ENCODE measurements at places on chromosomes 4 and X.
A peak's percentile ranks its signal among the peaks of the same experiment; 100 is the strongest.

GRCh38 chr4:121069430-121069829 lies 2.9 kb downstream of the NDNF start:
- no peak for DNase-seq

DNA sequence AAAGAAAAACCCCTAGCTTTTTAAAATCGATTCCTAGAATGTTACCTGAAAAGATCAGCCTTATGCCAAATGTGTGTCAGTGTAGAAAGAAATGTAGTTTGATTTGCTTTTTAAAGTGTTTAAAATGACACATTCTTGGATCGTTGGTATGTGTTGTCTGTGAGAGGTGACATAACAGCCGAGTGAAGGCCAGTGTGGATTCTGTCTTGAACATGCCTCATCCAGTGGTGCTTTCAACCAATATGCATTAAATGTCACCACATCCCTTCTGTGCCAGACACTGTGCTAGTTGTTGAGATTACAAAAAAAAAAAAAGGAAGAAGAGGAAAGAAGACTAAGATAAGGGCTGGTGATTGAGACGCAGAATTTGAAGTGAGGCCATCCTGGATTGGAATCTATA lies 994.2 kb upstream of the TENM3 start:
- DNase-seq = no peak

DNA sequence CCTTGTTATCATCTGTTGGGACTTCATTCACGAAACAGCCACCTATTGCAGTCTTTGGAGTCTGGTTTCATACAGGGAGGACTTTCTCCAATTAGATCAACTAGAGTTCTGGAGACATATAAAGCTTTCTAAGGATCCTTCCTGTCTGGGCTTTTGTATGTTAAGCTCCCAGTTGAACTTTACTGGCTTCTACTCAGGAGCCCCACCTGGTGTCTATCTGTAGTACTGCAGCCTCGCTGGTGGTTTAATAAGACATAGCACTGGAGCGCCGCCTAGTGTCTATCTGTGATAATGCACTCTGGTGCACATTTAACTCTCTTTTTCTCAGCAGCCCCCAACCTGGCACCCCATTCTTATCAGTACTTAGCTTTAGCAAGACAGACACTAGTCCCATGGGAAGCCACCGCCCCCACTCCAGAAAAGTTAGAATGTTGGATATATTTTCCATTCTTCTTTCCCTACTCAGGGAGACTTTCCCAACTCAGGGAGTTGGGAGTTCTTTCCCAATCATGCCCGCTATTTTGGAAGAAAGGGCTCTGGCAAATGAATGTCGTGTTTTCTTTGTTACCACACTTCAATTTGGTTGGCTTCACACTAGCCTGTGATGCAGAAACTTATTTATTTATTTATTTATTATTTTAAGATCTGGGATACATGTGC lies 36.9 kb upstream of the SYTL4 start:
- DNase-seq = peak; percentile 99

DNA sequence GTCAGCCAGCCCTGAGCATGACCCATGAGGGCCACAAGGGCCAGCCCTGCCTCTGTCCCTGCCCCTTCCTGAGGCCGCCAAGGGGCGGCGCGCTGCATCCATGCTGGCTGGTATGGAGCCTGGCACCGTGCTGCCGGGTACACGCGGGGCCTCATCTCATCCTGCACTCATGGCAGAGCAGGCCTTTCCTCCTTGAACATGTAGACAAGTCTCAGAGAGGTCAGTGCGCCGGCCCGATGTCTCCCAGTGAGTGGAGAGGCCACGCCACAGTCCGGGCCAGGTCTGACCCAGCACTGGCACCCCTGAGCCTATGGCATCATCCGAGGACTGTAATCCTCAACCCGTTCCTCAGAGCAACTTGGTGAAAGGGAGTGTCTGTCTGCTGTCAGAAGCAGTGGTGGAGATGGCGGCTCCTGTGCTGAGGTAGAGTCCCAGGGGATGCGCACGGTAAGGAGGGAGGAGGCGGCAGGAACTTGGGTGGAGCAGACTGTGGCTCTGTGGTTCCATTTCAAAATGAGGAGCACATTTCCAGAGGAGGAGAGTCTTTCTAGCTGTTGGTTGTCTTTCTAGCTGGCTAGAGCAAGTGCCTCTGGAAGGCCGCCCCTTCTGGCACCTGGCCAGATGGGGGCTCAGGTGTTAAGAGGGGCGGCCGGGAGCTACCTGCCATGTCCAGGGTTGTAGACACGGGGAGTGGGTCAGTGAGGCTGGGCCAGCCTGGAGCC lies 32.8 kb downstream of the TRMT44 start:
- DNase-seq = no peak

DNA sequence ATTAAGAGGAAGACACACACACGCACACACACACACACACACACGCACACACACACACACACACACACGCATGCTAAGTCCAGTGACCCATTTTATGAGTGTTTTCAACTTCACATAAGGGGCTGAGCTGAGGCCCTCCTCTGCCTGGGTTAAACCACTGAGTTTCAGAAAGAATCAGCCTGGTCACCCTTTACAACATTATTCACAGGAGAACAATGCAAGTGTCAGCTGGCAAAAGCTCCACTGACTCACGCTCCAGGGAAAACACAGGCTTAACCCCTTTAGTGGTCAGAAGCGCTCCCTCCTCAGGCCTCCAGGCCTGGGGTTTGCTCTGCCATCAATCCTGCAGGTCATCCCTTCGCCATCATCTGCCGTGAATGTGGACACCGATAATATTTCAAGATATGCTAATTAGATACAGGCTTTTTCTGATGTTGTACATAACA lies 46.9 kb downstream of the ACOX3 start:
- no peak for DNase-seq

Data from omental fat pad (tissue), 4 donors.